Gastrocnemius medialis (tissue), 4 donors: ENCODE measurements at places on chromosomes 2 and 18. TPM values are rescaled to one million over a fixed set of nuclear protein-coding genes. Genes with fewer than 3 reads are reported as not detected.
A peak's percentile ranks its signal among the peaks of the same experiment; 100 is the strongest.

TDRD15 gene
- total RNA-seq, result 0.68 TPM

EVA1A gene
- total RNA-seq, result 0.16 TPM

KANSL1L gene
- 20.1 TPM for total RNA-seq

LIMS3 gene
- 11.0 TPM for total RNA-seq

ANKRD30B gene
- total RNA-seq, result not detected

BMP10 gene
- total RNA-seq, result not detected

KCNG3 gene
- total RNA-seq, result not detected

KRTCAP3 gene
- total RNA-seq, result 2.1 TPM

ARHGEF4 gene
- 4.7 TPM for total RNA-seq

- no peak for DNase-seq
Measured at GRCh38 chr18:40911041-40911440, 1044.0 kb upstream of the PIK3C3 start.

- DNase-seq, result no peak
Measured at GRCh38 chr2:86062043-86062442, 43.6 kb downstream of the POLR1A start.

- no peak for DNase-seq
Measured at GRCh38 chr2:216498070-216498378, 620 bp upstream of the RPL37A start.

- DNase-seq, result no peak
Measured at GRCh38 chr18:79637921-79638909, 41.4 kb upstream of the CTDP1 start.

GRCh38 chr2:121998751-121999150 is 243.3 kb downstream of the TSN start:
- no peak for DNase-seq

GRCh38 chr18:64164883-64165282 is 16.0 kb upstream of the LINC00305 start:
- DNase-seq, result no peak

DNA sequence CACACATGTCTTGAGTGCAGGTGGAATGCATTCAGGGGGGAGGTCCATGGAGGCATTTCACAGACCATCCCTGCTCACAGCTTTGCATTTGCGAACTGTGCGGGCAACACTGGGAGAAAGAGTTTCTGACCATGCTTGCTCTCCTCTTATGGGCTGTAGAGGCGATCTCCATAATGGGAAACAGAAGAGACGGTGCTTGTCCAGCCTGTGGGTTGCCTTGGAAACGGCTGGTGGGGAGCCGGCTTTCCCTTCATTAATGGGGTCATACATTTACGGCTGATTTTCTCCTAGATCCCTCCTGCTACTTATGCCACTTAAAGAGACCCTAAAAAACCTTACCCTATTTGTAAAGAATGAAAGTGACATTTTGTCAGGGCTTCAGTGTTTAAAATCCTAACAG is 147.4 kb downstream of the SOX11 start:
- DNase-seq, result no peak

GRCh38 chr18:55477499-55477859 is 110.5 kb downstream of the TCF4 start:
- no peak for DNase-seq

- DNase-seq, result no peak
Measured at GRCh38 chr18:55731594-55732042, 143.6 kb upstream of the TCF4 start.

GRCh38 chr2:88090446-88091283 is 23.0 kb downstream of the SMYD1 start:
- no peak for DNase-seq

GRCh38 chr2:202373490-202373889 is 2.6 kb upstream of the BMPR2 start:
- DNase-seq, result no peak

GRCh38 chr18:48627216-48627615 is 88.4 kb downstream of the CTIF start:
- DNase-seq, result no peak

GRCh38 chr2:239321596-239322415 is 79.0 kb downstream of the HDAC4 start:
- peak; percentile 15 for DNase-seq

DNA sequence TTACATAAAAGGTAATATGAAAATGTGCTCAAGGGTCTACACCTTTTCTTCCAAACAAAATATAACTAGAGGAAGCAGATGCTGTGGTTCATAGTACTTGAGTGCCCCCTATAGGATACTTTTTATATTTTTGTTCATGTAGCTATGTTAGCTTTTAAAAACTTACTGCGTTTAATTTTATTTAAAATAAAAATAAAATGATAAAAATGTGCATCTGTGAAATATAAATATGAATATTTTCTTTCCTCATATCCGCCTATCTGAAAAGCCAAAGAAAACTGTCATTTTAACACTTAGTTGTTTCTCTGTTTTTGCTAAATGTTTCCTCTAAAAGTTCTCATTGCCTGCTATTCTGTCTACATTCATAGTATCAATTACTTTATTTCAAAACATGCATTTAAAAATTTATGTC is 9.6 kb upstream of the LRP1B start:
- DNase-seq, result no peak

DNA sequence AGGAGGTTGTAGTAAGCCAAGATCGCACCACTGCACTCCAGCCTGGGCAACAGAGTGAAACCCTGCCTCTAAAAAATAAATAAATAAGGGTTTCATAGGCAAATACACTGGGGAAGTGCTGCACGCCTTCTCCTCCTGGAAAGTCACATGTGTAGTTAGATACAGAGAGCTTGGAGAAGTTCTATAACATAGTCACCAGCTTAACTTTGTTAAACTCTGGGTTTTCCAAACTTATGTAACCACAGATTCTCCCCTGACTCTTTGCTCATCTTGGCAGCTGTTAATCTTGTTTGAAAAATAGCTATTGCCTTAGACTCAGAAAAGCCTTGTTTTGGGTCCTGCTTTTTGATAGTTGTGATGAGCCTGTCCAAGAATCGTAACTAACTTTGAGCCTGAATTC is 25.2 kb downstream of the KIAA2012 start:
- DNase-seq, result no peak

DNA sequence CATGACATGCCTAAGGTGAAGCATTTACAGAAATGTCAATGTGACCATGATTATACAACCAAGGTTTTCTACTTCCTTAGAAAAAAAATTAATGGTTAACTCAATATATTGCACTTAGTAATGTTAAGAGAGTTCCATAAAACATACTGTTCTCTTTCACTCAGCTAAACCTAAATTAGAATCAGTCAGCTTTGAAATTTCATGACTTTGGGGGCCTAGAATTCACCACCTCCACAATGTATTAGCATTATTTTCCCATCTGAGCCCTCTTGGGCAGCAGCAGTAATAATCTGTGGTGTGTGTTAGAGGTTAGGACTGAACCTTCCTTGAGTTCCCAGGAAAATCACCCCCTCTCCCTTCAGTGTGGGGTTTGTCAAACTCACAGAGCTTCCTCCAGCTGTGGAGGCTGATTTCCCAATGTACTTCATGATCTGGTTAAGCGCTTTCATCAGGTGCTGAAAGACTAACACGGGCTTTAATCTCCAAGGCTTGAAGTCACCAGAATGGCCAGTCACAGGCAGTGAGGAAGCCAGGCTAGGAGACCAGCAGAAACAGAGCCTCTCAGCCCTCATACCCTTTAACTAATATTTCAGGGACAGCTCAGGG is 7.1 kb upstream of the UPP2 start:
- DNase-seq, result no peak

DNA sequence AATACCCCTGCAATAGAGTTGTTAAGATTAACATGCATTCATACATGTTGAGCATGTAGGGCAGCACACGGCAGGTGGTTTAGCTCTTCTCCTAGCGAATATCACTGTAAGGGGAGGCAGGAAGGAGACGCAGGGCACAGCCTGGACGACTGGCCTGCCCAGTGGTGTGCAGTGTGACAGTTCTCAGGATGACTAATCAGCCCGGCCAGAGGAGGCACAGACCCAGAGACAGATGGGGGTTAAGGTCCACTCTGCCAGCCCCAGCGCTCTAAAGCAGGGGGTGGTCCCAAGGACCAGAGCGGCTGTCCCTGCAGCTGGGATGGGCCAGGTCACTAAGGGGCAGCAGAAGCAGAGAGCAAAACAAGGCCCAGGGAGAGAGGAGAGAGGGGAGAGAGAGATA is 63.7 kb downstream of the RNF152 start:
- DNase-seq, result no peak

DNA sequence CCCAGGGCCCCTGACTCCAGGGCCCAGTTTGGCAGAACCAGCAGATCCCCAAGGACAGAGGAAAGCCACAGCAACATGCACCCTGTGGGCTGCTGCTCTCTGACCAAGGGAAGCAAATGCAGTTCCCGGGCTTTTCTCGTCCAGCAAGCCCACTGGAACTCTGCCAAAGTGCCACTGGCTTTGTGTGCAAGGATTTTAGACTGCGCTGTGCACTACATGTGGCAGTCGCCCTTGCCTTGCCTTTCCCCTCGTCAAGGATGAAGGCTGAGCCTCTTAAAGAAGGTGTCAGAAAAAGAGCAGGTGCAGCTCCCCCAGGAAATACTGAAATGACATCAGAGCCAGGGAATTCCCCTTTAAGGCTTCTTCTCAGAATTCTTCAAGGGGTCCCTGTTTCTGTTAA is 199.2 kb downstream of the TFCP2L1 start:
- no peak for DNase-seq

DNA sequence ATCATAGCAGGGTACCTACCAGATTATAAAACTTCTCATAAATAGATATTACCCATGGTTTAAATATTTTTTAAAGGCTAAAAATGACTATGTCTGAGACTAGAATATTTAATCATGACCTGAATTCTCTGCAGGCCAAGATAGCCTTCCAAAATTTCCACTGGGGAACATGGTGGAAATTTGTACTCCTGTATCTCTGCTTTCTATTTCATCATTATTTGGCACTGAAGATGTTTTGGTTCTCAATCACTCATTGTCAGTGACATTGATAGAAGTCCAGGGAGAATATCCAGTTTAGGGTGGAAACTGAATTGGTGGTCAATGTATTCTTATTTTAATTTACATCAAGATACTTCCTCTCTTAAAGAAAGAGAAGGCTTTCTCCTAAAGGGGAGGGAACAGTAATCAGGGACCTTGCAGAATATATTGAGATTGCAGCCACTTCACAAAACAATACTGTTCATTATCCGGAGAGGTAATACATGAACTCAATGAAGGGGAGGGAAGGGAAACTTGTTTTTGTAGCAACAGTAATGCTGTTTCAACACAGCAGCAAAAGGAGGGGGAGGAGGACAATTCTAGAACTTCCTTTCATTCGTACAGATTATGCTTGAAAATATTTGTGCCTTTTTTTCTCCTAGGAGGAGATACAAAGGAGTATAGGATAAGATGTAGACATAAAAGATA is 34.1 kb downstream of the EEF1B2 start:
- no peak for DNase-seq

DNA sequence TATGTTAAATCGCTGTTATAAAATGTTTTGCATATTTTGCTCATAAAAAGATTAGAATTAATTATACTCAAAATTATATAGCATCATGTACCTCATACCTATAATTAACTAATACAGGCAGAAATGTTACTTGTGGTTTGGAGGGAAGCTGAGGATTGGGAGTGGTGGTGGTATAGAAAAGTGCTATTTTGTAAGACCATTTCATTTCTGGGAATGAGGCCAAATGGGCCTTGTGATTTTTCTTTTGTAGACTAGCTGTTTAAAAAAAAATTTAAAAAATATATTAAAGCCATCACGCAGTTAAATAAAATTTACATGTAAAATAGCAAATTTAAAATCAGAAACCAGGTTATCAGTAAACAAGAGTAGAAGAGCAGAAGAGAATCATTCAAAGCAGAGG is 560.8 kb upstream of the FAM98A start:
- DNase-seq, result no peak

DNA sequence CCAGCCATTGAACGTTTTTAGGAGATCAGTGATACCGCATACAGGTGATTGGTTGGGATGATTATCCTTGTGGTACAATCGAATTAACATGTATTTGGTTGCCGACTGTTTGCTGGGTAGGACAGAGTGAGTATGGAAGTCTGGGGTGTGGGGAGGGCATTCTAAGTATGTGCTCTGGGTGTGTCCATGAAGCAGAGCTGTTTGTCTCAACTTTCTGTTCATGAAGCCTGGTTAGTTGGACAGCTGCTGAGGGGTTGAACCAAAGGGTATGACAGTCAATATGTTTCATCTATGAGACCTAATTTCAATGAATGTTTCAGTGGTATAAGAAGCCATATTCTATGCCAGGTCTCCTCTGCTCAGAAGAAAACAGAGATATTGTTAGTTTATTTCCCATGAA is 21.9 kb upstream of the SPTBN1 start:
- DNase-seq, result no peak

- DNase-seq, result no peak
Measured at GRCh38 chr2:83665894-83666293, 793.2 kb downstream of the SUCLG1 start.

- DNase-seq, result no peak
Measured at GRCh38 chr2:26456440-26457250, 21.3 kb downstream of the OTOF start.

GRCh38 chr2:146317959-146318358 is 1526.9 kb upstream of the ACVR2A start:
- DNase-seq, result no peak
